GM13976 (cell line): ENCODE measurements at places on chromosomes 7 and 10.

GRCh38 chr10:5951721-5952407 lies 25.5 kb downstream of the IL15RA start:
- no peak for DNase-seq

DNA sequence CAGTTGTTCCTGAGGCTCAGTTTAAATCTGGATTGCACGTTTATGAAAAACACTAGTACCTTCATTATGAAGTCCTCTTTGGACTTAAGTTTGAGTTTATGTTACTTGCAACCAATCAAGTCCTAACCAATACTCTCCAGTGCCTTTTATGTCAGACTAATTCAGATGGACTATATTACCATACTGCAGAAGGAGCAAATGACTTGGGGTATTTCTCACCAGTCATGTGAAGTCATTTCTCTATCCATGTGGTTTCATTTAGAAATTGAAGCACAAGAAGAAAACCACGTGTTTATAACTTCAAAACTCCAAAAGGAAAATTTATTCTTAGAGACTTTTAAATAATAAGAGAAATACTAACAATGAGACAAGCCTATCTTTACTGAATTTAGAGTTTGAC lies 201.6 kb downstream of the MBL2 start:
- no peak for DNase-seq

DNA sequence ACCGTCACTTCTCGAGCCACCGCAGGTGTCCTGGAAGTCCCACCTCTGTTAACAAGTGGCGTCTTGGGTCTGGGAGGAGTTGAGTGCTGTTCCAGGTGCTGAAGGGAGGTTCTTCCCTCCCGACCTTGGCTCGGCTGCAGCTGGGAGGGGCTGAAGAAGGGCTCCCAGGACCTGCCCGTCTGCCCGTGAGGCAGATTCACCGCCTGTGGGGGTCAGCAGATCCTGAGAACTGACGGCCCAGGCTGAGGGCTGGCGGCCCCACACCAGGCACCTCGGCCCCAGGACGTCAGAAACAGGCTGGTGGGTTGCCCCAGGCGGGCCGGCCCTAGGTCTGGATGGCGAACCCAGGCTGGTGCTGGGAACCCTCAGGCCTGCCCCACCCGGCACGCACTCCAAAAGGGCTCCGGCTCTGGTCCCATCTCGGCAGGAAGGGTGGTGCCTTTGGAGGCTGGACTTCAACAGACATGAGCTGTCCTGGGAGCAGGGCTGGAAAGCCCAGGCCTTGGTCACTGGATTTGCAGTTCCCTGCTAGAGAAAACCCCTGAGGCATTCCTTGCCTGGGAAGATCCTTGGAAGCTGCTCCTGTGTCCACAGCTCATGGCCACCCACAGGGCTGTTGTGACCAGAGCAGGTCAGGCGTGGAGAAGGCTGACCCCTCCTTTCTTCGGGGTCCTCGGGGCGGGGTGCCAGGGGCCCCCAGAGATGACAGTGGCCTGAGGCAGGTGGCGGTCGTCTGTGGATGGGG lies 42.6 kb upstream of the CFAP46 start:
- DNase-seq: no peak

DNA sequence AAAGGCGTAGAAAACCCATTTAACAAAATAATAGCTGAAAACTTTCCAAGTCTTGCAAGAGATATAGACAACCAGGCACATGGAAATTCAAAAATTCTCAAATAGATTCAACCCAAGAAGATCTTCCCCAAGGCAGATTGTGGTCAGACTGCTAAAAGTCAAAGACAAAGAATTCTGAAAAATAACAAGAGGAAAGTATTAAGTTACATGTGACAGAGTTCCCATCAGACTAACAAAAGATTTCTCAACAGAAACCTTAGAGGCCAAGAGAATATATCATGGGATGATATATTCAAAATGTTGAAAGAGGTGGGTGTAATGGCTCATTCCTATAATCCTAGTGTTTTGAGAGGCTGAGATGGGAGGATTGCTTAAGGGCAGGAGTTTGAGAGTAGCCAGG lies 59.8 kb downstream of the TMEM178B start:
- no peak for DNase-seq

DNA sequence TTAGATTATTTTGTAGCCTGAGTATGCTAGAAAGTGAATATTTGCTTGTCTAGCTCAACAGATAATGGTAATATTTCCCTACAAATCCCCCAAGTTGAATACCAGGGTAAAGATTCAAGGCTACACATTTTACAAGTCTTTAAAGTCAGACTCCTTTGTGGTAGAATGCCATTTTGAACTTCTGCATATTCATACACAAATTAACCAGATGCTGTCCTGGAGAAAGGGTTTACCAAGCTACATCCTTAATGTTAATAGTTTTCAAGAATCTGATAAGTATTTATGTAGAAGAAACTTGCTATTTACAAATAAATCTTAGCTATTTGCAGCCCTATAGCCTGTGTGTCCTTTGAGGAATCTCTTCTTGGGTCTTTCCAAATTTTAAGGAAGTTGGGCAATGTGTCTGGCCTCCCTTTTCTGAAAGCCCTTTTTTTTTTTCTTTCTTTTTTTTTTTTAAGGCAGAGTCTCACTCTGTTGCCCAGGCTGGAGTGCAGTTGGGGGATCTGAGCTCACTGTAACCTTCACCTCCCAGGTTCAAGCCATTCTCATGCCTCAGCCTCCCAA lies 82.6 kb downstream of the CPEB3 start:
- no peak for DNase-seq

DNA sequence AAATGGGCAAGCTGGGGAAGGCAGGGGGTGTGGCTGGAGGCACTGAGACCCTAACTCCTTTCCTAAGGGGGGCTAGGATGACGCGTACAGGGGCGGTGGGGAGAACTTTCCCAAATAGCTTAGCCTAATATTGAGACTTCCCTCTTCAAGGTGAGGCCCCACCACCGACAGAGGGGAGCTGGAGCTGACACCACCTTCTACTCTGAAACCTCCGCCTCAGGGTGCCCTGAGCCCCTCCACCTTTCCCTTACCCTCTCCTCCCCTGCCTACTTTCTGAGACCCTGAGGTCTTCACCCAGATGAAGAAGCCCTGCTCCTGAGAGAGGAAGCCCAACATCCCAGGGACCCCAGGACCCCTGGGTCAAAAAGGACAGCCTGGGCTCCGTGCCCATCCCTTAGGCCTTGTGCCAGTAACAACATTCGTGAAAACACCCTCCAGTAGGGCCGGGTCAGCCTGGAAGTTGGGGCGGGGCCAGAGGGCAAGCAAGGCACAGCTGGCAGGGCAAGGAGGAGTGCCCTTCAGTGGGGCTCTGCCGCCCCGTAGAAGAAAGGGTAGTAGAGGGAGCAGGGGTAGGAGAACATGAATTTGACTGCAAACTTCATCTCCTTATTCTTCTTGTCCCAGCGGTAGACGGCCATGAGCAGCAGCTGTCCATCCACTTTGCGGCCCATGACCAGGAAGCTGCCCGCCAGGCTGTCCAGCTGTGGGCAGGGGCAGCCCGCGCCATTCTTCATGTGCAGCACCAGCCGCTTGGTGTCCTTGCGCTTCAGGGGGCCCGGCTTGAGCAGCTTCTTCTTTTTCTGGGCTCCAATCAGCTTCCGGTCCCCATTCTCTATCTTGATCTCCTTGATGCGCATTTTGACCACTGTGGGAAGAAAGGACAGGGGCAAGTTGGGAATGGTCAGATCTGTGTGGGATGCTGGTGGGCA lies 4.5 kb downstream of the SFRP5 start:
- no peak for DNase-seq

GRCh38 chr7:130219871-130220270 lies 12.2 kb downstream of the SSMEM1 start:
- no peak for DNase-seq

GRCh38 chr10:75379212-75379724 lies 22.3 kb downstream of the ZNF503 start:
- no peak for DNase-seq

DNA sequence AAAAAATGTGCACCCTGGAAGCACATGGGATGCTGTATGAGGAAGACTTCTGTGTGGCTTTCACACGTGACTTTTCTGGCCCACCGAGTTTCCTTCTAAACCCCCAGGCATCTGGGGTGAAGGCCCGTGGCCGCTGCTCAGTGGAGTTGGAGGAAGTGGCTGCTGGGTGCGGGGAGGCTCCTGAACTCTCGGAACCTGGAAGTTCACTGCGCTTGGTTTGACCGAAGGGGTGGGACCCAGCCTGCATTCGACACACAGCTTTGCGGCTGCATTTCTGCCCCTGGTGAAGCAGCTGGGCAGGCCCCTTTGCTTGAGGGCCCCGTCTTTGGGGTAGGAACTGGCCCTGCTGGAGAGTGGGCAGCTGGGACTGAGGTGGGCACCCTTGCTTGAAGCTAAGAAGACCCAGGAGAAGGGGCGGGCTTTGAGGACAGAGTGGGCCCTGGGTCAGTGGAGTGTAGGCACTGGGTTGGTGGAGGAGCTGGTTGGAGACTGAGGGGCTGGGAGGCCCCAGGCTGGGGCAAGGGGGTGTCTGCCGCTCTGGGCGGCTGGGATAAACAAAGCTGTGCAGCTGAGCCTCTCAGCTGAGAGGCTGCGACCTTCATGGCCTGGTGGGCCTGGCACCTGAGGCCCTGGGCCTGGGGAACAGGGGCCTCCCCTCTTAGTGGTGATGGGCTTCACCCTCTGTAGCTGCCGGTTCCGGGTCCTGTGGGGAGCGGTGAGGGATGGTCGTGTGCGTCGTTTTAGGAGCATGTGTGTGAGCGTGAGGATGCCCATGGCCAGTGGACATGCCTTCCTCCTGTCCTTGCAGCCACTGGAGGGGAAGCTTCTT lies 78.0 kb downstream of the INPP5A start:
- no peak for DNase-seq

DNA sequence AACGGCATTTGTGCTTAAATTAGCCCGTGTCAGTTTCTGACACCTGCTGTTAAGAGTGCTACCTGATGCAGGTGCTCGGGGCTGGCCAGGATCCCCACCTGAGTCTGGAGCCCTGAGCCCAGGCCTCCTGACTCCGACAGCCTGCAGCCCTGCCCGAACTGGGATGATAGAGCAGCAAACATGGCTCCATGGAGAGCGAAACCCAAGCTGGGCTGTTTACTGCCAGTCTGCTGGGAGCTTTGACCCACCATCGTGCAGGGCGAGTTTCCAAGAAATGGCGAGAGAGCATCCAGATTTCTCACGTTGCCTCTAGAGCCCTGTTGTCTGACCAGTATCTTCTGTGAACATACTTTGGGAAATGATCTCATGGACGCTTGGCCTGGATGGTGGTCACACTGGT lies 66.2 kb downstream of the MGMT start:
- no peak for DNase-seq

GRCh38 chr7:4882169-4883032 lies 1.1 kb downstream of the RADIL start:
- no peak for DNase-seq

- DNase-seq: no peak
These were observed 93.2 kb downstream of the SVIL start for GRCh38 chr10:29541422-29542210.

GRCh38 chr10:25604591-25604990 lies 329.4 kb upstream of the MYO3A start:
- DNase-seq: no peak

DNA sequence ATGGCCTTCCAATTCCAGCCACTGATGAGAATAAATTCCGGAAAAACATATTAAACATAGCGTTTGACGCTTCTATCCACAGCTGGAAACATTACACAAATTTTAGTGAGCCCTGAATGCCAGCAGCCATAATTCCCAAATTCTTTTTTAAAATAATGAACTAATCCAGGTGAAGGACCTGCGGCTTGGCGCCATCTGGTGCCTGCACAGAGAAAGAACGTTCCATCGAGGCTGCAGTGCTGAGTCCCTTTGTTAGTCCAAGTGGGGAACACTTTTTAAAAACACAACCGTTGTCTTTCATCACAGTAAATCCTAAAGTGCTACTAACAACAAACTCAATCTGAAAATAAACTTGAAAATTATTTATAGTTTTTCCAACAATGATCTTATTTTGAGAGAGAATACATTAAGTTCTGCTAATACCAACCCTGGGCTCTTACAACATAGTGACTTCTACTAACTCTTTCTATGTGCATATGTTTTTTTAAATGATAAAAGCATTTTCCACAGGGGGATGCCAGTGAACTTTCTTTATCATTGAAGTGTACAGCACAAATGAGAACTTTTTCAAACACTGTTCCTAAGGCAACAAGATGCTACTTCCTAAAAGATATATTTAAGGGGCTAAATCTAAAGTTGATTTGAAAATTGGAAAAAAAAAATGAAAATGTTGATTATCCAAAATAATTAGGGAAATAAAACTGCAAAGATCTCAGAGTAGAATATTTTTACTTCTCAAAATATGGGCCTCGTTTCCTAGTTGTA lies 166.9 kb upstream of the RNF32 start:
- peak; percentile 67 for DNase-seq

- DNase-seq: no peak
These were observed 21.9 kb downstream of the WIPI2 start for GRCh38 chr7:5211730-5212482.

GRCh38 chr10:71187600-71187999 lies 24.8 kb upstream of the UNC5B start:
- no peak for DNase-seq

- peak; percentile 33 for DNase-seq
These were observed 642.2 kb downstream of the SH2D4B start for GRCh38 chr10:81179805-81180452.

DNA sequence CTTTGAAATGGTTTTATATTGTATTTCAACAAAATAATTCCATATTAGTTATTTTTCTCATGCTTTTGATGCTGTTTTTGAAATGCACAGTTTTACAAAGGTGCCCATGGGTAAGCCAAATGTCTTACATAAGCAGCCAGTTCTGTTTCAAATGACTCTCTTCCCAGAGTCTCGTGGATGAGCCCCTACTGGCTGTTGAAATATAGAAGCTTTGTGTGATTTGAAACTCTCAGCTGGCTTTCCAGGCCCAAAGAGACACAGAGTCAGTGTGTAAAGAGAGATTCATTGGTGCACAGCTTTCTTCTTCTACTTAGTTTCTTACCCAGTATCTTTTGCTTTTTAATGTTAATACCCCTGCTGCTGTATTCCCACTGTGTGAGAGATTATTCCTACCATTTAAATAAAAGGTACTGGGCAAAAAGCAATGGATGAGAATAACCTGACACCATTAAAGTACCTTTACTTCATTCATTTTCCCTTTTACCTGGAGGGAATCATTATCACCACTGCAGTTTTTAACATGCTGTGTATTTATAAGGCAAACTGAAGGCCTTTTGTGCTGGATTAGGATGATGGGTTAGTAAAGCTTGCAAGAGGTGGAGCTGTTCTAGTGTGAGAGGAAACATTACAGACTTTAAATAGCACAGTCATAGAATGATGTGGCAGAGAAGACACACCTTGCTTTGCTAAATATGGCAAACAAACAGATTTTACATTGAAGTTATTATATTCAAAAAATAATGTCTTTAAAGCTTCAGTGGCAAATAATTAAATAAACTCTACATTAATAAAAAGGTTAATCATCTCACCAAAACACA lies 415.1 kb downstream of the THSD7A start:
- DNase-seq: no peak

- no peak for DNase-seq
These were observed 143.3 kb upstream of the DKK1 start for GRCh38 chr10:52170776-52171175.
